GM12878 (cell line): ENCODE measurements at places on chromosomes 16 and 17. TPM values are rescaled to one million over a fixed set of nuclear protein-coding genes. Genes with fewer than 3 reads are reported as not detected.

FA2H gene
- total RNA-seq = 0.27 and 0.38 TPM in 2 replicates

XAF1 gene
- 43.7 and 49.0 TPM in 2 replicates for total RNA-seq

CCDC43 gene
- total RNA-seq = 22.6 and 25.7 TPM in 2 replicates

ITGAL gene
- 170 TPM in 2 replicates for total RNA-seq

CUEDC1 gene
- total RNA-seq = 6.6 and 7.4 TPM in 2 replicates

CES5A gene
- total RNA-seq = not detected in 2 replicates

ITGAX gene
- total RNA-seq = 30.0 and 37.9 TPM in 2 replicates

NOG gene
- total RNA-seq = 0.10 TPM in 1 of 2 replicates, not detected in the other

CASKIN2 gene
- total RNA-seq = 0.80 and 1.8 TPM in 2 replicates

SPNS2 gene
- 0.28 and 0.56 TPM in 2 replicates for total RNA-seq

AKTIP gene
- 11.8 and 13.1 TPM in 2 replicates for total RNA-seq

ODAD4 gene
- 0.46 TPM in 1 of 2 replicates, not detected in the other for total RNA-seq

SULT1A4 gene
- 0.35 and 1.3 TPM in 2 replicates for total RNA-seq

MYH8 gene
- not detected in 2 replicates for total RNA-seq

CCDC78 gene
- total RNA-seq = 16.2 and 18.7 TPM in 2 replicates

DDX52 gene
- 23.5 and 27.8 TPM in 2 replicates for total RNA-seq

ABCC11 gene
- not detected in 2 replicates for total RNA-seq

CSH1 gene
- total RNA-seq = not detected in 2 replicates

KRT31 gene
- total RNA-seq = not detected in 2 replicates

PIPOX gene
- total RNA-seq = 1.1 and 1.7 TPM in 2 replicates

ACBD4 gene
- total RNA-seq = 10.0 and 10.1 TPM in 2 replicates

CLDN6 gene
- 0.26 and 0.61 TPM in 2 replicates for total RNA-seq

COQ7 gene
- 14.6 and 16.5 TPM in 2 replicates for total RNA-seq

OR1A1 gene
- not detected in 2 replicates for total RNA-seq

OR1F1 gene
- not detected in 2 replicates for total RNA-seq

IRX5 gene
- not detected in 2 replicates for total RNA-seq

PRSS33 gene
- not detected in 2 replicates for total RNA-seq

ZNF287 gene
- 4.7 and 6.2 TPM in 2 replicates for total RNA-seq

PERCC1 gene
- total RNA-seq = not detected in 2 replicates

GSG1L gene
- total RNA-seq = not detected in 2 replicates

DHRS7C gene
- total RNA-seq = not detected in 2 replicates

GALNS gene
- 9.6 and 12.4 TPM in 2 replicates for total RNA-seq

SPN gene
- total RNA-seq = 173 and 182 TPM in 2 replicates

DDX42 gene
- 92.9 and 109 TPM in 2 replicates for total RNA-seq

HMOX2 gene
- total RNA-seq = 53.3 and 56.2 TPM in 2 replicates

DBF4B gene
- 16.7 and 24.6 TPM in 2 replicates for total RNA-seq

NPIPB8 gene
- 0.56 TPM in 1 of 2 replicates, not detected in the other for total RNA-seq

ZFHX3 gene
- total RNA-seq = 7.8 and 8.6 TPM in 2 replicates

TOX3 gene
- total RNA-seq = 0.13 TPM in 1 of 2 replicates, not detected in the other

C17orf78 gene
- not detected in 2 replicates for total RNA-seq

CCL13 gene
- not detected in 2 replicates for total RNA-seq

BAHCC1 gene
- 0.10 and 0.45 TPM in 2 replicates for total RNA-seq

PHOSPHO1 gene
- total RNA-seq = 0.21 and 0.26 TPM in 2 replicates
